Stimulated activated CD8-positive, alpha-beta memory T cell treated with anti-CD3 and anti-CD28 coated beads, Interleukin-7, amount 100 ng/mL, for 1 hour (primary cell): ENCODE measurements at places on chromosomes 5 and 9.

GRCh38 chr9:14219850-14220249 lies 94.1 kb downstream of the NFIB start:
- no peak for DNase-seq

- DNase-seq, result no peak
Observed at GRCh38 chr9:133008406-133008805, 22.4 kb upstream of the GTF3C5 start.

- no peak for DNase-seq
Observed at GRCh38 chr9:5644501-5644900, 15.6 kb downstream of the RIC1 start.

DNA sequence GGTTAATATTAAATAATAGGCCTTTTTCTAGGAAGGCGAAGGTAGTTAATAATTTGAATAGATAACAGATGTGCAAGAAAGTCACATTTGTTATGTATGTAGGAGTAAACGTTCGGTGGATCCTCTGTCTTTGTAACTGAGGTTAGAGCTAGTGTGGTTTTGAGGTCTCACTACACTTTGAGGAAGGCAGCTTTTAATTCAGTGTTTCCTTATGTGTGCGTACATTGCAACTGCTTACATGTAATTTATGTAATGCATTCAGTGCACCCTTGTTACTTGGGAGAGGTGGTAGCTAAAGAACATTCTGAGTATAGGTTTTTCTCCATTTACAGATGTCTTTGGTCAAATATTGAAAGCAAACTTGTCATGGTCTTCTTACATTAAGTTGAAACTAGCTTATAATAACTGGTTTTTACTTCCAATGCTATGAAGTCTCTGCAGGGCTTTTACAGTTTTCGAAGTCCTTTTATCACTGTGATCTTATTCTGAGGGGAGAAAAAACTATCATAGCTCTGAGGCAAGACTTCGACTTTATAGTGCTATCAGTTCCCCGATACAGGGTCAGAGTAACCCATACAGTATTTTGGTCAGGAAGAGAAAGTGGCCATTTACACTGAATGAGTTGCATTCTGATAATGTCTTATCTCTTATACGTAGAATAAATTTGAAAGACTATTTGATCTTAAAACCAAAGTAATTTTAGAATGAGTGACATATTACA lies 45.7 kb downstream of the TGFBR1 start:
- DNase-seq, result no peak

- no peak for DNase-seq
Observed at GRCh38 chr5:83993803-83994202, 273.1 kb upstream of the HAPLN1 start.
